ENCODE measurements at places on chromosomes 1 and 21. TPM values are rescaled to one million over a fixed set of nuclear protein-coding genes. Genes with fewer than 3 reads are reported as not detected.

SMIM1 gene
- polyA plus RNA-seq = not detected

SMCP gene
- polyA plus RNA-seq = not detected

LRRC39 gene
- 10.3 TPM for polyA plus RNA-seq

TRABD2B gene
- polyA plus RNA-seq = 0.02 TPM

GBP1 gene
- polyA plus RNA-seq = not detected

ANKRD35 gene
- polyA plus RNA-seq = not detected

CYP4Z1 gene
- not detected for polyA plus RNA-seq

MAP3K7CL gene
- not detected for polyA plus RNA-seq

KDF1 gene
- not detected for polyA plus RNA-seq

TNFAIP8L2 gene
- not detected for polyA plus RNA-seq

GBP5 gene
- not detected for polyA plus RNA-seq

ASAP3 gene
- 14.7 TPM for polyA plus RNA-seq

CGN gene
- polyA plus RNA-seq = 4.4 TPM

Measured in neural cell (in vitro differentiated cells).